ENCODE measurements at places on chromosomes 5 and 9. TPM values are rescaled to one million over a fixed set of nuclear protein-coding genes. Genes with fewer than 3 reads are reported as not detected.

DNA sequence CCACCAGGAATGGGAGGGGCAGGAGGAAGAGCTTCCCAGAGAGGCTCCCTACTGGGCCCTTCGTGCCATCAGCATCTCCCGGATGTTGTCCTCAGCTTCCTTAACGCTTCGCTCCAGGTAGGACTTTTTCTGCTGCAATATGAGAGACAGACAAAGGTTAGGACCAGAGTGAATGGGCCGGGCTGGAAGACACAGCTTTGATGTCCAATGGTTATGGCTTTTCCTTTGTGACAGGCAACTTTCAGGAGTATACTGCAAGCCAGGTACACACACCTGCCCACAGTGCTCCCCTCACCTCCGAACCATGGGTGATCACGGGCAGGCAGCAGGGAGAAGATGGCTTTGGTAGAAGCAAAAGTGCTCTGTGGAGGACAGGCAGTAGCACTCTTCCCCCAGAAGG is 57.0 kb downstream of the PFDN1 start:
- DNase-seq: no peak

DNA sequence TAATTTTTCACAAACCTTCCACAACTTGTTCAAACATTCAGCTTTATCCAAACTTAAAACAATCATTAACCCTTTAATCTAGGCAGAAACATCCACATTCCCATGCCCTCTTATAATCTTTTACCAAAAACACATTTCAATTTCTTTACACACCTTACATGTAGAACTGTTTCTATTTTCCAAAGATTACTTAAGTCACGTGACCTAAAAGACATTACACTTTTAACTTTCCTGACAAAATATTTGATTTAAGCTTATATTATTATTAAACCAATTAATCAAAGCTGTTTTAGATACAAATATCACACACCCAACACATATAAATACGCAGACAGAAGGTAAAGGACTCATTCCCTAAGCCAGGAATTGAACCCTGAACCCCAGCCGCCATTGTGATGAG is 21.0 kb upstream of the MRPS30 start:
- no peak for DNase-seq

GRCh38 chr5:77483682-77484081 is 8.4 kb downstream of the WDR41 start:
- DNase-seq: no peak

SH3GL2 gene
- total RNA-seq: not detected

- no peak for DNase-seq
Measured at GRCh38 chr5:143161885-143162540, 241.5 kb downstream of the NR3C1 start.

DNA sequence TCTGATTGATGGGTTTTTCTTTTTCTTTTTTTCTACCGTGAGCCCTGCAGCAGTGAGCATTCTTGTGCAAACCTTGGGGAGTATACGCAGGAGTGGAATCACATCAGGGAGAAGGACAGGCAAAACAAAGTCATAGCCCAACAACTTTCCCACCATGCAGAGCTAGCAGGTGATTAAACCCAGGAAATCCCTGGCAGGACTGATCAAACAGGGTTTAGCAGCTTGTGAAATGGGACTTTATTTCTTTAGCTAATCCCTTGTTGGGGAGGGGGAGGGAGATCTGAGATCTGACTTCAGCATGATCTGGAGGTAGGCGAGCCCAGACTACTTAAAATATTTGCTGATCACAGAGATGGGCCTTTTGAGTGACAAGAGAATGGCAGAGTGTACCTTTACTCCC is 162.0 kb upstream of the GLRA1 start:
- no peak for DNase-seq

GRCh38 chr9:72390907-72391306 is 25.9 kb upstream of the ZFAND5 start:
- no peak for DNase-seq

- DNase-seq: no peak
Measured at GRCh38 chr9:82421498-82421897, 432.9 kb downstream of the SPATA31D1 start.

EXOSC2 gene
- total RNA-seq: 41.0 TPM

DNA sequence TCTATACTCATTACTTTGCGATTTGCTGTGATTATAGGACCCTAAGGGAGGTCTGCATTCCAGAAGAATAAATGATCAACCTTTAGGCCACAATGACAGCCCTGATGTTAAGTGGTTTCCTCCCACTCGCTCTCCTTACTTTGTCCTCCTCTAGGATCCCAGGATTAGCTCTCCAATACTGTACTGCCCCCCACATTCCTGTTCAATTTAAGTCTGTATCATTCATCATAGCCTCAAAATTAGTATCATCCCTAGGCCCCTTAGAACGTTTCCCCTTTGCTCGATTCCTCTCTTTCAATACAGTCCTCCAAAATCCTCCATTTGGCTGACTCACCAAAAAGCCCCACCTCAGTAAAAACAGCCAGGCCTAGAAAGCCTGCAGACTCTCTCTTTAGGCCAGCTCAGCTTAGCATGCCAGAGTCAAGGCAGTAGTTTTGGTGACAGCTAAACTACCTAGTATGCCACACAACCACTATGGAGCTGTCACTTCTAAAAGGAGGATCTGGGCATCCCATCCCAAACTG is 24.4 kb downstream of the RNF145 start:
- no peak for DNase-seq

CCDC69 gene
- total RNA-seq: 2.1 TPM

- DNase-seq: no peak
Measured at GRCh38 chr5:17020678-17021601, 84.9 kb upstream of the MYO10 start.

GRCh38 chr9:109037946-109038715 is 24.8 kb upstream of the CTNNAL1 start:
- no peak for DNase-seq

GRCh38 chr9:13443346-13444244 is 164.1 kb upstream of the MPDZ start:
- DNase-seq: no peak

FCN2 gene
- not detected for total RNA-seq

GRCh38 chr5:178766936-178767912 is 36.8 kb upstream of the ZNF354A start:
- no peak for DNase-seq

GTF3C4 gene
- 25.1 TPM for total RNA-seq

GRCh38 chr9:70136632-70137031 is 93.0 kb downstream of the MAMDC2 start:
- DNase-seq: no peak
